ENCODE measurements at places on chromosomes 7 and 10.
A peak's percentile ranks its signal among the peaks of the same experiment; 100 is the strongest.

DNA sequence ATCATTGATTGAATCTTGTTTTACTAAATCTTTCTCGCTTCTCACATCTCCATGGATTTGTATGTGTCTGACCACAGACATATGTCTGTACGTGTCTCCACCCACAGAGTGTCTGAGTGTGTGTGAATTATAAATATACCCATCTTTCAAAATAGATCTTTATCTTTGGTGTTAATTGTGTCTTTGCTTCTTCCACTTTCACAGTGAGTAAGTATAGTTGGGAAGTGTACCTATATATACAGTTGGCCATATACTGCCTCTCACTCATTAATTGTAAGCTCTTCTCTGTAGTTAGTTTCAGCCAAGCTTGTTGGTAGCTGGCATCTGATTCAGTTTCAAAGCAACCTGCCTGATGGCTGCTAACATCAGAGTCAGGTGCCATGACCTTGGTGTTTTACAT lies 18.4 kb downstream of the EEPD1 start:
- ATAC-seq = peak; percentile 85
- no peaks in the 10 kb centered on the region for H3K36me3 ChIP-seq
- H3K4me3 ChIP-seq = no peak overlapping the region
- H3K4me1 ChIP-seq = peaks cover 5% of the 10 kb centered on the region

GRCh38 chr10:15339892-15340291 lies 31.2 kb downstream of the FAM171A1 start:
- H3K27me3 ChIP-seq = peaks cover 2% of the 10 kb centered on the region
- no peak for ATAC-seq
- H3K27ac ChIP-seq = no peak overlapping the region
- H3K4me3 ChIP-seq = no peak overlapping the region

- no peaks in the 10 kb centered on the region for H3K36me3 ChIP-seq
- ATAC-seq = no peak
- H3K4me1 ChIP-seq = no peaks in the 10 kb centered on the region
- no peak overlapping the region for H3K27ac ChIP-seq
- no peaks in the 10 kb centered on the region for H3K27me3 ChIP-seq
- no peak overlapping the region for H3K4me3 ChIP-seq
Observed at GRCh38 chr7:125966278-125967048, 1036.8 kb upstream of the POT1 start.

DNA sequence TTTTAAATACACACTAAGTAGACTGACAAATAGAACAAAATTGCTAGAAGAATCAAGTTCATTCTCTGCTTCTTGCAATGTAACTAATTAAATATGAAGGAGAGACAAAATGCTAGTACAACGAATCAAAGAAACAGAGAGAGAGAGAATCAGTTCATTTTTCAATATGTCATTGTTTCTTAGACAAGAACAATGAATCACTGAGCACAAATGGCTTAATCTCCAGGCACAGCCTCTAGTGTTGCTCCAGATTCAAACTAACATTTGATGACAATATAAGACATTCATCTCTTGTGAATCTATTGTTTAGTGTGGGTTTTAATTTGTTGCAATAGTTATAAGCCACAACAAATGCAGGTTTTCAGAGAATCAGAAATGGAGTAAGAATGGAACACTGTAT lies 357.4 kb upstream of the TMEM229A start:
- no peaks in the 10 kb centered on the region for H3K36me3 ChIP-seq
- no peak overlapping the region for H3K27ac ChIP-seq
- no peaks in the 10 kb centered on the region for H3K4me1 ChIP-seq
- H3K4me3 ChIP-seq = no peak overlapping the region
- no peak for ATAC-seq

DNA sequence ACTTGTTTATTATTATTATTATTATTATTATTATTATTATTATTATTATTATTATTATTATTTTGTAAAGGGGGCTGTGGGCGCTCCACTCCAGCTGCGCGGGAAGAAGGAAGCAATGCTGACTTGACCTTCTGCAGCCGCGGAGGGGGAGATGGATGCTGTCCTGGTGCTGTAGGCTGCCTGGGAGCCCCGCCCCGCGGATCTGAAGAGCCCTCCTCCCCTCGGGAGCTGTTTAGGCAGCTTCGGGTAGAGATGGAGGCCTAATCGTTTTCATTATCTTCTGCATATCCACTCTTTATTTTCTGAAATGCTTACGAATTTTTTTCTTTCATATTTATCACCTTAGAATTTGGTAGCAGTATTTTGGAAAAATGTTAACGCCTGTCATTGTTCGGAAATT lies 101.2 kb upstream of the KLF6 start:
- peaks cover 7% of the 10 kb centered on the region for H3K36me3 ChIP-seq
- ATAC-seq = no peak
- peaks cover 49% of the 10 kb centered on the region for H3K4me1 ChIP-seq
- no peaks in the 10 kb centered on the region for H3K27me3 ChIP-seq
- peak overlapping the region; percentile 90 for H3K4me3 ChIP-seq
- peak overlapping the region; percentile 100 for H3K27ac ChIP-seq

GRCh38 chr10:66924674-66925345 lies 1.0 kb upstream of the LRRTM3 start:
- no peaks in the 10 kb centered on the region for H3K36me3 ChIP-seq
- H3K4me1 ChIP-seq = no peaks in the 10 kb centered on the region
- ATAC-seq = no peak
- peaks cover 31% of the 10 kb centered on the region for H3K27me3 ChIP-seq
- H3K27ac ChIP-seq = no peak overlapping the region

DNA sequence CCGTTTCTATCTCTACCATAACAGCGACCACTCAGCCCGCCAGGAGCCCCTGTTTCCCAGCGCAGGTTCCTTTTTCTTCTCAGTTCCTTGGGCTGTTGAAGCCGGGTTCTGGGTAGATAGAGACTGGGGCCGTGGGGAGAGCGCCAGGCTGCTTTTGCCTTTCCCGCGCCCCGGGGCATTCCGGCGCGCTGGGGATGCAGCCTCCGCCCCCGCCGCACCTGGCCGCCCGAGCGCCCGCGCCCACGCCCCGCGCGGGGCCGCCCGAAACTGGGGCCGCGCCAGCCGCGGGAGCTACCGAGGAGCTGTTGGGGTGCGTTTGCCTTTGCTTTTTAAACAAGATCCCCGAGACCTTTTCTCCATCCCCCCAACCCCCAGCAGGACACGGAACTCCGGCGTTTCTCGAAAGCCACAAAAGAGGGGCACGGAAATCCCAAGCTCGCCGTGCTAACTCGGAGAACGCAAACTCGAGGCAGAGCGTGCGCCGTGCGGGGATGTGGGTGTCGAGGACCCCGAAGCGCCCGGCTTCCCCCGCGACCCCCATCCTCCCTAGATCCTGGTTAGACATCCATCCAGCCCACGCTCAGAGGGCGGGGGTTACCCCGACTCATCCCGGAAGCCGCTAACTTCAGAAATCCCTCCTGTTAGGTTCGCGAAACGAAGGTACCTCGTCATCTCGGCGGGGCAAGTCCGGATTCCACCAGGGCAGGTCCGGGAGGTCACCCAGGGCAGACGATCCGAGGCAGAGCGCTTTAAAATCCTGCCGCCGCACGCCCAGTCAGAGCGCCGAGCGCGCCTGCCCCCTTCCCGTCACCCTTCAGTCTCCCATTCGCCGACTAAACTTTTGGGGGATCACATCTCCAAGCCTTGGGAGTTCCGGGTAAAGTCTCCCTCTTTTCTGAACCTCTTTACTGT lies 1.0 kb downstream of the GRM8 start:
- peak; percentile 26 for ATAC-seq
- H3K36me3 ChIP-seq = no peaks in the 10 kb centered on the region
- peak overlapping the region; percentile 78 for H3K4me3 ChIP-seq
- no peak overlapping the region for H3K27ac ChIP-seq

DNA sequence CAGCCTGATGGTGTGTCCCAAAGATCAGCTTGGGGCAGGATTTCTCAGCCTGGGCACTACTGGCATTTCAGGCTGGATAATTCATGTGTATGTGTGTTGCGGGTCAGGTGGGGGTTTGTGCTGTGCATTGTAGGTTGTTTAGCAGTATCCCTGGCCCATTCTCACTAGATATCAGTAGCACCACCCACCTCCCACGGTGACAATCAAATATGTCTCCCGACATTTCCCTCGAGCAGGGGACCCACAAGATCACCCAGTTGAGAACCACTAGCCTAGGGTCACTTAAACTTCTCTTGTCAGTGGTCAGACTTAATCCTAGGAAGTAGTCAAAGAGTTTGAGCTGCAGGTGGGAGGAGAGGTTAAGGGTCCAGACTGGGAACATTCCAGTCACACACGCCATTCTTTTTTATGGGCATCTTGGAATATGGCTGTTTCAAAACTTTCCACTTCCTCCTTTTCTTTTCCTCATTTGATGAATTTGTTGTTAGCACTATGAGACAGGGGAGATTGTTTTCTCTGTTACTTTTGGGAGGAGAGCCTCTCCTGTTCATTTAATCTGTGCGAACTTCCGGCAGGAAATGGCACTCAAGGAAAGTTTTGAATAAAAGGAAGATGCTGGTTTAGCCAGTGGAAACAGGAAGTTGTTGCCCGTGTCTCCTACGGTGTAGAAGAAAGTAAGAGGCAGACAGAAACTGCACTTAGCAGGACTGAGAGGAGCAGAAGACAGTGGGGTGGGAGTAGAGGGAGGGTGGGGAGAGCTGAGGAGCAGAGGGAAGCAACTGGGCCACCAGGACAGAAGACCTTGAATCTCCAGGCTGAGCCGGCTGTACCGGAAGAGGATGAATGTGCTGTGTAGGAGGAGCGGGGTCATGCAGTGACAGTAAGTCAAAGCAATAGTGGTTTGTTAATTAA lies 17.6 kb upstream of the EXOC6 start:
- H3K4me1 ChIP-seq = peaks cover 12% of the 10 kb centered on the region
- ATAC-seq = peak; percentile 86
- H3K27me3 ChIP-seq = no peaks in the 10 kb centered on the region
- H3K4me3 ChIP-seq = peak overlapping the region; percentile 77

GRCh38 chr10:12103802-12104201 lies 25.7 kb upstream of the SEC61A2 start:
- H3K27ac ChIP-seq = no peak overlapping the region
- no peaks in the 10 kb centered on the region for H3K4me1 ChIP-seq
- H3K4me3 ChIP-seq = no peak overlapping the region
- H3K27me3 ChIP-seq = no peaks in the 10 kb centered on the region

DNA sequence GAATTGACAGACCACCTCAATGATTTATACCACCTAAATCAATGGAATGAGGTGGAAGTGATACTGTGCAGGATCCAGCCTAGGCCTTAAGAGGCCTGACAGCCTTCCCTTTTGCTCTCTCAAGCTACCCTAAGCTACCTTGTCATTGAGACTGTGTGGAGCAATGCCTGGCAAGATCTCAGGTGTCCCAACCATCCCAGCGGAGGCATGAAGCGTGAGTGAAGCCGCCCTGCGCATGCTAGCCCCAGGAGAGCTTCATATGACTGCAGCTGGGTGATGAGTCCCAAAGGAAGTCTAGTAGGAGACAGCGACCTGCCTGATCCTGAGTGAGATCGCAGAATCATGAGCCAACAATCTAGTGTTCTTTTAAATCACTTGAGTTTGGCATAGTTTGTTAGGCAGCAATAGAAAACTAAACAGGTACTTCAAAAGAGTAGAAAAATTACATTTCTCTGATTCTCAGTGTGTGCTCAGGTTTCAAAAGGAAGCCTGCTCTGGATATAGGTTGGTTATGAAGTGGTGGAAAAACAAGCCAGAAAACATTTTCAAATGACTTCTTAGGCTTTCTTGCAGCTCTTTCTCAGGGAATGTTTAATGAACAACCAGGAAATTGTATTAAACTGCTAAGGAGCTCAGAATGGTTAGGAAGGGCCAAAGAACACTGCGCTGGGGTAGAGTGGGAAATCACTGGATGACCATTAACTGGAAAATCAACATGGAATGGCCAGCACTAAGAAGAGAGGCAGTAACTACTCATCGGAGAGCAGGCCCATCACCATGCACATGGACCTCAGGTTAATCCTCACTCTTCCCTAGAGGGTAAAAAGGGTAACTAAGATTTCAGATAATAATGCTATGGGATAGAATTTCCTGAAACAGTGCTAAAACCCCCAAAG lies 535.2 kb downstream of the PHTF2 start:
- H3K27ac ChIP-seq = no peak overlapping the region
- H3K4me1 ChIP-seq = no peaks in the 10 kb centered on the region

DNA sequence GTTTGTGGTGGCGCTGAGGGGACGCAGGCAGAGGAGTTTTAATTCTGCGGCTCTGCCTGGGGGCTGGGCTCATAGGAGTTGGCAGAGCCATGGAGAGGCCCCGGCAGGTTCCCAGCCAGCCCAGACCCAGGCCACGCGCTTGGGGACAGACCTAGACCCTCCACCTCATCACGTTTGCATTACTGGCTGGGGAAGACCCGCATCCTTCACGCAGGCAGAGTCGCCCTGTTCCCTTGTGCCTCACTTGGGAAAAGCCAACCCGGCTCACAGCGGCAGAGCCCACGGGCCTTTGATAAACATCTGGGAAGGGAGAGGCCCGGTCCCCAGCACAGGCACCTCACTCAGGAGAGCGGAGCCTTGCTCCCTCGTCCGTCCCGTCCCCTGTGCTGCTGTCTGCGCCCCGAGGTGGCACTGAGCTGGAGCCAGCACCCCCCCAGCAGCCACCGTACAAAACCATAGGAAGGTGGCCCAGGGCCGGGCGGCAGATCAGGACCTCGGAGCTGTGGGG lies 112.8 kb downstream of the CYTH3 start:
- H3K27me3 ChIP-seq = no peaks in the 10 kb centered on the region
- no peak for ATAC-seq
- H3K4me3 ChIP-seq = no peak overlapping the region

GRCh38 chr7:95886501-95887090 lies 114.2 kb downstream of the DYNC1I1 start:
- H3K27ac ChIP-seq = no peak overlapping the region
- no peaks in the 10 kb centered on the region for H3K4me1 ChIP-seq
- ATAC-seq = no peak
- no peak overlapping the region for H3K4me3 ChIP-seq
- H3K36me3 ChIP-seq = no peaks in the 10 kb centered on the region

GRCh38 chr7:157337316-157338149 lies 729 bp downstream of the DNAJB6 start:
- peak overlapping the region; percentile 94 for H3K27ac ChIP-seq
- H3K27me3 ChIP-seq = no peaks in the 10 kb centered on the region
- H3K4me3 ChIP-seq = peak overlapping the region; percentile 97
- H3K36me3 ChIP-seq = peaks cover 56% of the 10 kb centered on the region
- peaks cover 16% of the 10 kb centered on the region for H3K4me1 ChIP-seq

GRCh38 chr10:63720072-63720537 lies 198.9 kb downstream of the REEP3 start:
- peak overlapping the region; percentile 77 for H3K27ac ChIP-seq
- no peaks in the 10 kb centered on the region for H3K36me3 ChIP-seq
- H3K4me3 ChIP-seq = no peak overlapping the region
- ATAC-seq = peak; percentile 66

DNA sequence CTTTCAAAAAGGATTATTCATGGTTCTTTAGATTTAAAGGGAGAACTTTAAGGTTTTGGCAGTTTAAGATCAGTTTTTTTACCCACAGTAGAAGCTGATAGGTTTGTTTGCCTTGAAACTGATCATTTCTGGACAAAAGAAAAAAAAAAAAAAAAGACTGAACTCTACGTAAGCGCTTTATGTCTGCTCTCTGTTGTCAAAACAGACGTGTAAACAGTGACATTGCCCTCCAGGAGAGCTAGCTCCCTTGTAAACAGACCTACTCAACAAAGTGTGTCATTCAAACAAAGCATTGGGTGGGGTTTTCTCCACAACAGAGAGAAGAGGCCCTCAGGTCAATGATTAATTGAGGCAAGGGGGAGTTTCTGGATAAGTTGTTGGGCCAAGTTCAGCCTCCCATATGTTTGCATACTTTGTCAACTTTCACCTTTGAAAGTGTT lies 568.1 kb upstream of the LRRN3 start:
- no peak for ATAC-seq
- no peaks in the 10 kb centered on the region for H3K4me1 ChIP-seq
- H3K4me3 ChIP-seq = no peak overlapping the region
- no peaks in the 10 kb centered on the region for H3K27me3 ChIP-seq
- no peaks in the 10 kb centered on the region for H3K36me3 ChIP-seq

- H3K4me1 ChIP-seq = peaks cover 40% of the 10 kb centered on the region
- H3K27me3 ChIP-seq = no peaks in the 10 kb centered on the region
- H3K27ac ChIP-seq = no peak overlapping the region
- H3K4me3 ChIP-seq = no peak overlapping the region
Observed at GRCh38 chr7:127755965-127756364, 104.0 kb downstream of the SND1 start.

Measured in activated T-helper 17 cell treated with anti-CD3 and anti-CD28 coated beads, Interleukin-2, amount 50 U/mL, for 72 hours (primary cell).